ENCODE measurements at places on chromosomes 16 and 17. TPM values are rescaled to one million over a fixed set of nuclear protein-coding genes. Genes with fewer than 3 reads are reported as not detected.
A peak's percentile ranks its signal among the peaks of the same experiment; 100 is the strongest.

GRCh38 chr17:56489980-56490379 lies 103.5 kb upstream of the NOG start:
- H3K27ac ChIP-seq: no peak overlapping the region
- no peak for DNase-seq
- H3K36me3 ChIP-seq: no peaks in the 10 kb centered on the region
- H3K4me3 ChIP-seq: no peak overlapping the region

DNA sequence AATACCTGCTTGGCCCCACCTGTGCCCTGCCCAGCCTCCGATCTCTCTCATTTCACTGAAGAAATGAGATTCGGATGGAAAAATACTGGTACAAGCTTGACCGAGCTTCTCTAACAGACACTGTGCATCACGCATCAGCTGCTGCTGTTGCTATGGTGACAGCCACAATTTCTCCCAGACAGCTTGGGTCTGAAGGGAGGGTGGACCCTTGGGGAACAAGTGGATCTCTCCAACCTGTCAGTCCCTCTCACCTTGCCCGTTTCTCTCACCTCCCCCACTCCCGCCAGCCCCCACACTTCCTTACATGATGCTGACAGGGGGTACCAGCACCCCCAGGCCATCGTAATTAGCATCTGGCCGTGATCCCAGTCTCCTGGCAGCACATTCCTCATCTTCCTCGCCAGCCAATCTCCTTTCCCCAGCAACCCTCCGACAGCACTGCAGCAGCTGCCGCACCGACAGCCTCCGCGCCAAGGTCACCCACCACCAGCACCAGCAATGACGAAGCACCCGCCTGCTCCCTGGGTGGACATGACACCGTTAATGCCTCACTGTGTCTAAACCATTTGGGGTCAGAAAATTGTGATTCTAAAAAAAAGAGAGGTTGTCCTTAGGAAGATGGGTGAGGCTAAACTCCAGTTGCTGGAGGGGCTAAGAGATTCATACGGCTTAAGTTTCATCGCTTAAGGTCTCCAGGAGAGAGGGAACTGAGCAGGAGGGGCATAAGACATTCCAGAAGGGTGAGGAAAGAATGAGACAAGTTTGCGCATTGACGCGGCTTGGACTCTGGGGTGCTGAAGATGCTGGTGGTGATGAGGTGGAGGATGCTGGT lies 58.6 kb upstream of the TNRC6A start:
- H3K27ac ChIP-seq: no peak overlapping the region
- H3K4me3 ChIP-seq: no peak overlapping the region
- H3K4me1 ChIP-seq: no peaks in the 10 kb centered on the region

GRCh38 chr17:27478901-27479538 lies 22.8 kb downstream of the KSR1 start:
- H3K4me3 ChIP-seq: no peak overlapping the region
- peaks cover under 1% of the 10 kb centered on the region for H3K4me1 ChIP-seq
- H3K36me3 ChIP-seq: no peaks in the 10 kb centered on the region
- no peak for DNase-seq

- H3K27me3 ChIP-seq: no peaks in the 10 kb centered on the region
- DNase-seq: no peak
- H3K27ac ChIP-seq: no peak overlapping the region
- H3K4me3 ChIP-seq: peak overlapping the region; percentile 69
- H3K4me1 ChIP-seq: peaks cover 20% of the 10 kb centered on the region
These were observed 24.9 kb upstream of the RFFL start for GRCh38 chr17:35088356-35088880.

DNA sequence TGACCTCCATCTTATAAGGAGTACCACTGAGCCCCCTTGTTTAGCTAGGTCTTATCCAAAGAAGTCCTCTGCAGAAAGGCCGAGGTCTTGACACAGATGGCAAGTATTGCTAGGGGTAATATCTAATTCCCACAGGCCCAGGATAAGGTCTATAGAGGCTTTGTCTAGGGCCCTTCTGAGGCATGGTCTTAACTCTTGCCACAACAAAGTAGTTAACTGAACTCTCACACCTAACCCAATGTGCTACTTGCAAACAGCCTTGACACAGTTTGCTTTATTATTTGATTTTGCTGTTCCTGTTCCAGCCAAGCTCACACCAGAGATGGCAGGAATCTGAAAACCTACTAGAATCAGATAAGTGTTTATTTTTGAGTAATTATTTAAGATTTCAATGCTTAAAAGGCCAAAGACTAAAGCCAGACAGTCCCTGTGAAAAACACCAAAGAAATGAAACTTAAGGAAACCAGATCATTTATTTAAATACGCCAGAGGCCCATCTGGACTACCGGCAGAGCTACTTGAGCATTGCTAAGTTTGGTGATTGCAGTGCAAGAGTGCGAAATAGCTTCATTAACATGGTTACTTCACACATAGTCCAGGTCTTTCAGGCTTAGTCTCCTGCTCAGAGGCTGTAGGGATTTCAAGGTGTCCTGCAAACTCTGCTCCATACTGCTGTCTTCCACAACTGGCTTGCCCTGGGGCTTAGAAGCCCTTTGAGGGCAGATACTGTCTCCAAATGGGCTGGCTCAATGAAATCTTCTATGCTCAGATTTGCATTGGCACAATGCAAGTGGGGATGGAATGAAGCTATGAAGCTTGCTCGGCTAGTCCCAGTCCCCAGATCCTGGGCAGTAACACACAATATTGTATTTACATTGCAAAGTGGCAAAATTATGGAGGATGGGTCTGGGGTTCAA lies 28.5 kb upstream of the SUPT4H1 start:
- H3K36me3 ChIP-seq: no peaks in the 10 kb centered on the region
- no peak overlapping the region for H3K4me3 ChIP-seq
- no peak overlapping the region for H3K27ac ChIP-seq
- H3K4me1 ChIP-seq: peaks cover 22% of the 10 kb centered on the region
- H3K27me3 ChIP-seq: no peaks in the 10 kb centered on the region

GRCh38 chr17:73575470-73576221 lies 68.6 kb downstream of the SDK2 start:
- H3K27ac ChIP-seq: no peak overlapping the region
- no peaks in the 10 kb centered on the region for H3K36me3 ChIP-seq
- H3K27me3 ChIP-seq: no peaks in the 10 kb centered on the region
- no peak for DNase-seq
- no peaks in the 10 kb centered on the region for H3K4me1 ChIP-seq

DNA sequence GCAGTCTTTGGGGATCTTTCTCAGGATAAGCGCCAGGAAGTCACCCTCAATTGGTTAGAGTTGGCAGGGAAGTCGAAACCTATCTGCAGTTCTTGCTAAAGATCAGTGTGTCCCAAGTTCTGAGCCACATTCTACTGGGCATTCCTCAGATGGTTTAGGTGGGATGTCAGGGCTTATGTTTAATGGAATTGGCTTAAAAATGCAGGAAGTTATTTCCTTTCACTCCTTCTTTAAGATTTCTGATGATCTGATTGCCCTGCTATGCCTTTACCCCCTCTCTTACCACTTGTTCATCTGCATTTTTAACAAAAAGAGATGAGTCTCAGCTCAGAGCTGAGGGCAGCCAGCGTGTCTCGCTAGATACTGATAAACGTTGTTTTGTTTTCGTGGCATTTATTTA lies 30.8 kb downstream of the FOXL1 start:
- no peak overlapping the region for H3K27ac ChIP-seq
- no peaks in the 10 kb centered on the region for H3K4me1 ChIP-seq
- DNase-seq: no peak
- no peaks in the 10 kb centered on the region for H3K36me3 ChIP-seq
- H3K27me3 ChIP-seq: no peaks in the 10 kb centered on the region

GRCh38 chr17:67212714-67213417 lies 32.1 kb downstream of the HELZ start:
- H3K36me3 ChIP-seq: 0 out of 2 replicates have a peak, but pooled peaks cover 15% of the 10 kb centered on the region
- no peaks in the 10 kb centered on the region for H3K27me3 ChIP-seq
- no peak overlapping the region for H3K4me3 ChIP-seq
- no peaks in the 10 kb centered on the region for H3K4me1 ChIP-seq

- no peaks in the 10 kb centered on the region for H3K4me1 ChIP-seq
- no peak for DNase-seq
- no peaks in the 10 kb centered on the region for H3K27me3 ChIP-seq
These were observed 4.7 kb upstream of the GPRC5C start for GRCh38 chr17:74427048-74427762.

DNA sequence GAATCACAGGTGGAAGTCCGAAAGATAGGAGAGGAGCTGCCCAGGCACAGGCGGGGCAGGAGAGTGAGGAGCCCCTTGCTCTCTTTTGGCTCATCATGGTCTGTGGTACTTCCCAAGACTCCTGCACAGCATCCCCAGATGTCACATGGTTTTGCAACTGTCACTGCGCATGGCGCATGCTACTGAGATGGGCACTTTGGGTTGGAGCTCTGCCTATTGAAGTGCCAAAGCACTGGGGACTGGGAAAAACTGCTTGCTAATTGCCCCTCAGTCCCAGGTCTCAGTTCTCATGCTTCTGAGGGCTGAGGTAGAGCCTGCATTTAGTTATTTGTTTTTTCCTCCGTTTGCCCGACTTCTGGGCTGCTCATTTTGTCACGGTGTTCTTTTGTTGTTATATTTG lies 156.8 kb upstream of the CDH13 start:
- no peak for DNase-seq
- no peak overlapping the region for H3K27ac ChIP-seq
- no peaks in the 10 kb centered on the region for H3K27me3 ChIP-seq
- H3K36me3 ChIP-seq: no peaks in the 10 kb centered on the region
- H3K4me1 ChIP-seq: no peaks in the 10 kb centered on the region

GRCh38 chr17:32623196-32623595 lies 136.4 kb downstream of the CDK5R1 start:
- H3K36me3 ChIP-seq: no peaks in the 10 kb centered on the region
- H3K27ac ChIP-seq: no peak overlapping the region
- no peaks in the 10 kb centered on the region for H3K27me3 ChIP-seq
- DNase-seq: no peak

- no peaks in the 10 kb centered on the region for H3K4me1 ChIP-seq
- no peak overlapping the region for H3K4me3 ChIP-seq
- no peaks in the 10 kb centered on the region for H3K27me3 ChIP-seq
These were observed 72.5 kb downstream of the MPRIP start for GRCh38 chr17:17114592-17115225.

- no peak overlapping the region for H3K27ac ChIP-seq
- H3K4me1 ChIP-seq: peaks cover 48% of the 10 kb centered on the region
- no peaks in the 10 kb centered on the region for H3K27me3 ChIP-seq
- DNase-seq: no peak
- H3K4me3 ChIP-seq: peak overlapping the region; percentile 40
- H3K36me3 ChIP-seq: no peaks in the 10 kb centered on the region
These were observed 64.6 kb downstream of the CYTH1 start for GRCh38 chr17:78717431-78717980.

DNA sequence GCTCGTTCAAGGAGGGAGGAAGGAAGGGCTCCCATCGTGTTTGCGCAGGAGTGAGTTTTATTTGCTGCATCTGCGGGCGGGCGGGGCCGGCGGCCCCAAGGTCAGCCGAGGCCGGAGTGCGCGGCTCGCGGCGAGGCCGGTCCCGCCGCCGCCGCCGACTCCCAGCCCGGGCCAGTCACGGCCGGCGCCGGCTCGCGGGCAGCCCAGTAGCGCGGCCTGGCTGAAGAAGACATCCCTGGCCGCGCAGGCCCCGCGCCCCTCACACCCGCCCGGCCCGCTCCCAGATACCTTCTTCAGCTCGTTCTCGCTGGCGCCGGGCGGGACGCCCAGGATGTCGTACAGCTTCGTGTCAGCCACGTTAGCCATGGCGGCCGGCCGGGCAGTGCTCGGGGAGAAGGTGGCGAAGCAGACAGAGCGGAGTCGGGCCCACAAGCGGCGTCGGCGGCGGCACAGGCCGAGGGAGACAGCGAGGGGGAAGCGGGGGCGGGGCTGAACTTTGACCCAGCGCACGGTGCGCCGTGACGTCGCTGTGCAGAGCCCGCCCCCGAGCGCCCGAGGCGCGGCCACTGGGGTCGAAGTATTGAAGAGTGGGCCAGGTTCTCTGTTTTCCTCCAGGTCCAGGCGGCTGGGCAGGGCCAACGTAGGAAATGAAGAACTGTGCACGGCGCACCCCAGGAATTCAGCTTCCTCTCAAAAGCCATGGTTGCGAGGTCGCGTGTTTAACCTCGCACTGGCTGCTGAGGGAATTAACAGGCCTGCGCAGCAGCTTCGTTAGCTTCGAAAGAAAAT lies at the start of gene DNAJA2:
DNAJA2 (minus strand) TSS at position 468 of the 789 bp plus-strand sequence; CDS start at position 366, 102 bp downstream.
- peak within 1 kb of the TSS; percentile 87 for H3K27ac ChIP-seq
- peaks cover 45% of the 10 kb centered on the region for H3K4me1 ChIP-seq
- H3K4me3 ChIP-seq: peak within 1 kb of the TSS; percentile 97
- no peaks in the 10 kb centered on the region for H3K27me3 ChIP-seq

DNA sequence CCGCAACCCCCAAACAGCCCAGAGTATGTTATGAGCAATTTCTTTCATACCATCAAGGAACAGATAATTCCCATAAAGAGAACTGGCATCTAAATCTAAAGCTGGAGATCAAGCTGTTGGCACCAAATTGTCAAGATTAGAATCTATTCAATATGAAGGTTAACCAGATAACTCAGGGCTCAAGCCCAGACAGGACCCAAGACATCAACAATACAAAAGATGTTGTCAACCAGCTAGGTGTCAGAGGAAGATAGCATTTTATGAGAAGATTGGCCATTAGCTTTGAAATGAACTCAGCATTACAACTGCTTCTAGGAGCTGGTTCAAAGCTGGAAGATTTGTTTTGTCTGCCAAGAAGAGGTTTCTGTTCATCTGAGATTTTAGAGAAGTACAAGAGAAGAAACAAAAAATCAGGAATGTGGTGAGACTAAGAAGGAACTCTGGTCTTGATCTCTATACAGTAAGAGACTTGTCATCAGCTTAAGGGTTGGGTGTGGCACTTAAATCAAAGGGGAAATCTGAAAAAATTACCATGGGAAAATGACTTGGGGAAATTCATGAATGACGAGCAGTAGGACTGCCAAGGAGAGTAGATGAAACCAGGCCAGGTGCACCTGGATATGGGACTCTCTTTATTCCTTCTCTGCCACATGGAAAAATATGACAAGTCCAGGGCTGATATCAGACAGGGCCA lies 64.2 kb upstream of the COX10 start:
- H3K36me3 ChIP-seq: no peaks in the 10 kb centered on the region
- no peak for DNase-seq
- H3K27me3 ChIP-seq: no peaks in the 10 kb centered on the region
- no peak overlapping the region for H3K4me3 ChIP-seq
- H3K4me1 ChIP-seq: no peaks in the 10 kb centered on the region

- no peak overlapping the region for H3K4me3 ChIP-seq
- H3K27ac ChIP-seq: no peak overlapping the region
- no peak for DNase-seq
- no peaks in the 10 kb centered on the region for H3K27me3 ChIP-seq
- H3K4me1 ChIP-seq: no peaks in the 10 kb centered on the region
- H3K36me3 ChIP-seq: no peaks in the 10 kb centered on the region
These were observed 57.2 kb upstream of the MED9 start for GRCh38 chr17:17419631-17420030.

Gene CCL3
- not detected for total RNA-seq

Gene ZNHIT3
- 34.0 TPM for total RNA-seq

Gene KCNJ18
- total RNA-seq: not detected

Gene MMP28
- not detected for total RNA-seq

Gene CHST5
- total RNA-seq: 0.76 TPM

Gene TUBG2
- total RNA-seq: 15.3 TPM

Gene KRTAP4-1
- total RNA-seq: not detected

Gene CIITA
- 96.5 TPM for total RNA-seq

Measured in Karpas-422 (cell line).